ENCODE measurements at places on chromosomes 7 and 10.

DNA sequence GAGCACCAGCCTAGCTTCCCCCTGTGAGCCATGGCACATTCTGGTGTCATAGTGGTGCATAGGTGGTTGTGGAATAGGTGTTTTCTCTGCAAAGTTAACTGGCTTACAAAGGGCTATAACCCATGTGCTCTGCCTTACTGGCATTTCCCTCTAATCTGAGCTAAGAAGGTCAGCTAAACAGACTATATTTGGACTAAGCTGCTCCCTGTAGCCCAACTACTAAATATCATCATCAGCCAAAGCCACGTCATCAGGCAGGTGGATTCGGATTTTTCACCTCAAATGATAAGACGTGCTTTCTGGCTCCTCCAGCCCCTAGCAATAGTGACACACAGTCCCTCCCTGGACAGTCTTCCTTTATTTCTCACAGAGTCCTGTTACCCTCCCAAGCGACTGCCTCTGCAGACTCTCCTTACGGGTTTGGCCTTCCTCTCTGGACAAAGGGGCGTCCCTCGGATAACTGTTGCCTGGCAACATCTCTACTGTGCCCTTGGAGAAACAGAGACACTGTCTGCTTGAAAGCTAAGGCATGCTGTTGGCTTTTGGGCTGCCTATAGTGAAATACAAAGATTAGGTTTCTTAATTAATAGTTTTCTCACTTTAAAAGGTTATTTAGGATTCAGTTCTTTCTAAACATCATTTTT lies 9.1 kb downstream of the SLC13A4 start:
- DNase-seq: no peak

- DNase-seq: no peak
Observed at GRCh38 chr10:26423722-26424121, 14.4 kb upstream of the APBB1IP start.

DNA sequence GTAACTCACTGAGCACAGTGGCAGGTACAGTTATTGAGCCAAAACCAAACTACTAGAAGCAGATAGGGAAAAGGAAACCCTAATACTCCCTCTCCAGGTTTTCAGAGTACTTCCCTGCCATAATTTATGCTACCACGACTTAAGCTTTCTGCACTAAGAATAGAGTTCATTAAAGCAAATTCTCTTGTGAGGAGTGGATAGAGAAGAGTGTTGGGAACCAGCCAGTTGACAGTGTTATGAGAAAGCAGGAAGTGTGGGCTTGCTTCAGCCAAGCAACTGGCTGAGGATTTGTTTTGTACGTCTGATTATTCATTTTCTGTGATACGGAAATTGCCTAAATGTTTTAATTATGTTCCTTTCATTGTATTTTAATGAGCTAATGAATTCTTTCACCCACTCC lies 280.5 kb downstream of the KIF20B start:
- no peak for DNase-seq

DNA sequence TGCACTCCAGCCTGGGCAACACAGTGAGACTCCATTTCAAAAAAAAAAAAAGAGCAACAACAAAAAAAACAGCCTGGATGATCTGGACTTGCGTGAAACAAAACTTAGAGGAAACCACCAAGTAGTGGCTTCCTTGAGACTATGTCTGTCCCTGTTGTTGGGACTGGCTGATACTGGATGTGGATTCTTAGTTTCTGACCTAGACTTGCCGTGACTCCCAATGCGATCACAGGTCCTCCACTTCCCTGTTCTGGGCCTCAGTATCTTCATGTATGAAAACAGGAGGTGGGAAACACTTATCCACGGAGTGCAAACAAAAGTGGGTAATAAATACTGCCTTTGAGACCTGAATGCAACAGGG lies 125.7 kb downstream of the PRPF18 start:
- no peak for DNase-seq

GRCh38 chr10:93032105-93032808 lies 28.3 kb upstream of the CYP26C1 start:
- DNase-seq: no peak

DNA sequence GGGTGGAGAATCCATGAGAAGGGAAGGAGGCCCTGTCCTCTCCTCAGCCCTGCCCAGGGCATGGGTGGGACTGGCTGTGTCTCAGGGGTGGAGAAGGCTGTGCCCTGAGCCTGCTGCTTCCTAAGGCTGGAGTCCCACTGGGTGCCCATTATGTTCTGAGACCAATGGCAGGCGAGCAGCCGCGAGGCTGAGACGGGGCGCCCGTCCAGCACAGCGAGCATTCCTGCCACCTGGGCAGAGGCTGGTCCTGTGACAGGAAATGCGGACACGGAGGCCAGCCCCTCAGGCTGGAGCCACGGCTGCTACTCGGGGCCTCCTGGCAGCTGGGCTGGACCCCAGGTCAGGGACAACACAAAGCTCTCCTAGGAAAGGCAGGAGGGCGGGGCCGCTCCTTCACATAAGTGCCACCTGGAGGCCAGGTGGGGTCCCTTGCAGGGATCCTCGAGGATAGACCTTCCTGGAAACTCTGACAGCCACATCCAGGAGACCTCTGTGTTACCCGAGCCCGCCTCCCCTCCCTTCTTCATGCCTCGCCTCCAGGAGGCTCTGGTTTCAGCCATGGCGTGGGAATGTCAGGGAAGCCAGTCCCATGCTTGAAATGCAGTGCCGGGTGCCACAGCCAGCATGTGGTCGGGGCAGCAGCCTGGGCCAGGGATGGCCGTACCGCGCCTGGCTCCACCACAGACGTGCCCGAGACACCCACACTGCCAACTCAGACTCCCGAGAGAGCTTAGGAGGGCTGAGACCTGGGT lies 173.9 kb downstream of the USP6NL start:
- no peak for DNase-seq

Measured in stimulated activated CD8-positive, alpha-beta memory T cell treated with anti-CD3 and anti-CD28 coated beads, Interleukin-4, amount 100 ng/mL, for 1 hour (primary cell).